Brain (organoid and tissue), 16 donors: ENCODE measurements at places on chromosomes 7 and 10. TPM values are rescaled to one million over a fixed set of nuclear protein-coding genes. Genes with fewer than 3 reads are reported as not detected.

- no peak for DNase-seq
Measured at GRCh38 chr7:132622081-132622480, 45.8 kb upstream of the PLXNA4 start.

GRCh38 chr7:145134377-145134776 lies 298.5 kb upstream of the TPK1 start:
- DNase-seq, result no peak

GRCh38 chr10:118007773-118008172 lies 39.0 kb downstream of the RAB11FIP2 start:
- DNase-seq, result no peak

GRCh38 chr10:111875725-111876124 lies 307.8 kb downstream of the GPAM start:
- DNase-seq, result no peak

GRCh38 chr7:81430761-81431160 lies 339.1 kb downstream of the HGF start:
- DNase-seq, result no peak

DNA sequence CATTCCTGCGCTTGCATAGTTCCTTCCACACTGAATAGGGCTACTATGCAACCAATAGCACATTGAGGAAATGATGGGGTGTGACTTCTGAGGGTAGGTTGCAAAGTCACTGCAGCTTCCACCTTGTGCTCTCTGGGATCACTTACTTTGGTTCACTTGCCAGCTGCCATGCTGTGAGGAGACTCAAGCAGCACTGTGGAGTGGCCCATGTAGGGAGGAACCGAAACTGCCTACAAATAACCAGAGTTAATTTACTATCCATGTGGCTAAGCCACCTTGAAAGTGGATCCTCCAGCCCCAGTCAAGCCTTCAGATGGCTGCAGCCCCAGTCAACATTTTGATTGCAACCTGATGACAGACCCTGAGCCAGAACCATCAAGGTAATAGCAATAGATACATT lies 64.3 kb downstream of the FAM204A start:
- no peak for DNase-seq

GRCh38 chr10:96292971-96293920 lies 11.0 kb upstream of the DNTT start:
- peak; percentile 54 for DNase-seq

DNA sequence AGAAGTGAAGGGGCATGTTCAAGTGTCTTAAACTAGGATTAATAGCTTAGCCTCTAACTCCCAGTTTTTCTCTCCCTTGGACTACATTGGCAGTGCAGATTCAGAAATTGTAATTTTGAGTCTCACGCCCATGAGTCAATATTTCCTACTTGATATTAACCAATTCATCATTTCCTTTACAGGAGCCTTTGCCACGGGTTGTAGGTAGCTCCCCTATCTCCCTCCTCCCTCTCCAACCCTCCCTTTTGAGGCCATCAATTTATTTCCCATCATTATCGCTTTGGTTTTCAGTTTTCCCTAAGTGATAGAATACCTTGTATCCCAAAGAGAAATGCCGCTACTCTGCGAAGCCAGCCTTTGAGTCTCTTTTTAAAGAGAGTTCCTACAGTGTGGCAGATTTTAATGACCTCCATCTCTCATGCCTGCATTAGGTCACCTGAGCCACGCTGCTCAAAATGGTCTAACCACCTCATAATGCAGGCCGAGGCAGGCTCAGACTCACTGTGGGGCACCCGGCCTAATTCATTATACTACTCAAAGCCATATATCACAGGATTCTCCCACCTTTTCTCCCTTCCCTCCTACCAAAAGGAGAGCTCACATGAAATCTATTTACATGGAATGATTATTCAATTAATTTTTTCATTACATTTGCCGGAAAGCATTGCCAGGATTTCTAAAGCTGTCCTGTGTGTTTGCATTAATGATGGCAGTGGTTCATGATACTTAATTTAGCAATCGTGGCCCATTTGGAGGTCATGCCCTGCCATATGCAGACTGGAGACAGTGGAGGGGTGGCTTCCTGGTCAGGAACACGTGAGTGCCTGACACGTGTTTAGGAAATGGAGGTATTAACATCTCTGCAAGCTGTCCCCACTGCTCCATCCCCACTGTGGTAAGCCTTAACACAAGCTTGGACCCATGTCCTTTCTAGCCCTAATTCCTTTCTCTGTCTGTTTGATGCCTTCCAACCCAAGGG lies 448.2 kb upstream of the AUTS2 start:
- DNase-seq, result peak; percentile 47

- no peak for DNase-seq
Measured at GRCh38 chr10:7264313-7264756, 146.5 kb downstream of the SFMBT2 start.

GRCh38 chr10:114396464-114396863 lies 7.8 kb downstream of the AFAP1L2 start:
- DNase-seq, result no peak

GRCh38 chr10:133308421-133309099 lies at the start of the genes TUBGCP2 and ZNF511:
Gene TUBGCP2, minus strand, starts transcription at chr10:133308872. Its CDS starts 5,931 bp downstream, at chr10:133302941.
Gene ZNF511, plus strand, starts transcription at chr10:133308914. Its CDS starts 30 bp downstream, at chr10:133308944.
- DNase-seq, result peak; percentile 89

DNA sequence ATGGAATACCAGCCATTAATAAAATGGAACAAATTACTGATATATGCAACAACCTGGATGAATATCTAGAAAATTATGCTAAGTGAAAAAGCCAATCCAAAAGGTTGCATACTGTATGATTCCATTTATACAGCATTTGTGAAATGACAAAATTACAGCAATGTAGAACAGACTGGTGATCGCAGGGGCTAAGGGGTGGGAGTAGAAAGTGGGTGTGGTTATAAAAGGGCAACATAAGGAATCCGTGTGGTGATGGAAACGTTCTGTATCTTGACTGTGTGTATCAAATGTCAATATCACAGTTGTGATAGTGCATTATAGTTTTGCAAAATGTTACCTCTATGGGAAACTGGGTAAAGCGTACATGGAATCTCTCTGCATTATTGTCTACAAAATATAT lies 15.0 kb downstream of the CEP41 start:
- DNase-seq, result no peak

DNA sequence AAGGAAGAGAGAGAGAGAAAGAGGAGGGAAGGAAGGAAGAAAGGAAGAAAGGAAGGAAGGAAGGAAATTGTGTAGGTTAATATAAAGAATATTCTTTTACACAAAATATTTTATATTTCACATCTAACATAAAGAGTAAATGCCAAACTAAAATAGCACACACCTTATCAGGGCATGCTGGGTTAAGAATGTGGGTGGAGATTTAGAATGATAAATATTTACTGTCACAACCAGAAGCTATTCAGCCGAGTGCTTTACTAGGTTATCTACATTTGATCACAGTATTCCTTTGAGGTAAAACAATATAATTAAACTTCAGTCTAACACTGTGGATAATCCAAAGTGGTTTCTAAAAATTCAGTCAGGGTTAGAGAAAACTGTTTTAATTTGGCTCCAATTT lies 103.3 kb downstream of the SEMA3A start:
- DNase-seq, result no peak

DNA sequence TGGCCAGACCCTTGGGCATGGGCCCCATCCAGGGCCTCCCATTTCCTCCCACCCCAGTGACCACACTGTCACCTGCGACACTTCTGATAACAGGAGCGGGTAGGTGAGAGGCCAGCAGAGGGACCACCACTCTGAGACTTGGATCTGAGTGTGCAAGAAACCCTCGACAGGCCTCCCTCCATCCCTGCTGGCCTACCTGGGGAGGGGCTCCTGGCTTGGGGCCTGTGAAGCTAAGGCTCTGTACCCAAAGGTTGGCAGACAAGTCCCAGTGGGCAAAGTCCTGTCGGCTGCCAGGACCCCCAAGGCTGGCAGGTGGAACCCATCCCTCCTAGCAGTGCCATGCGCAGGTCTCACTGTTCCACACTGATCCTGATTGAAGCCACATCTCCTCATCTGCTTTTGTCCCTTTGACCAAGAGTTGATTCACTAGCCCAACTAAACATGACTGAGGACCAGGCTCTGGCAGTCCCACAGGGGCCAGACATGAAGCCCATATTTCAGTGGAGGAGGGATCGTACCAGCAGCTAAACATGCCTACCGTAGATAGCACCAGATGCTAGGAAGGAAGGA lies 1.2 kb upstream of the PGAM2 start:
- DNase-seq, result no peak

- DNase-seq, result no peak
Measured at GRCh38 chr10:118980135-118980865, 49.2 kb upstream of the NANOS1 start.

GRCh38 chr7:54615537-54615936 lies 73.4 kb downstream of the VSTM2A start:
- DNase-seq, result no peak

DNA sequence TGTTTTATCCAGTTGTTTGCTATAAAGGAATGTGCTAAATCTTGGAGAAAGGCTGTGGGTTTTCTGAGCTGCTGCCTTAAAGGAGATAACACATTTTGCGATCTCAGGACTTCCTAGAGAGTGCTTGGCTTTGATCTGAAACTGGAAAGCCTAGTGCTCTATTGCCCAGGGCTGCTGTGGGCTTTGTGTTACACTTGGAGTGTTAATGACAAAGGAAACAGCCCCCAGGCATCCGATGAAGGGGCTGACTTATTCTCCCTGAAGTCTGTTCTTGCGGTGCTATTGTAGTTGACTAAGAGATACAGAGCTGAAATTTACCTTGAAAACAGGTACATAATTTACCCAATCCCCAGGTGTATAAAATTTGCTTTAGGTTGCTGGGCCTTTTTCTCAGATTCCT lies 74.5 kb downstream of the SND1 start:
- no peak for DNase-seq

GRCh38 chr10:123507298-123507697 lies 158.9 kb upstream of the GPR26 start:
- DNase-seq, result no peak

DNA sequence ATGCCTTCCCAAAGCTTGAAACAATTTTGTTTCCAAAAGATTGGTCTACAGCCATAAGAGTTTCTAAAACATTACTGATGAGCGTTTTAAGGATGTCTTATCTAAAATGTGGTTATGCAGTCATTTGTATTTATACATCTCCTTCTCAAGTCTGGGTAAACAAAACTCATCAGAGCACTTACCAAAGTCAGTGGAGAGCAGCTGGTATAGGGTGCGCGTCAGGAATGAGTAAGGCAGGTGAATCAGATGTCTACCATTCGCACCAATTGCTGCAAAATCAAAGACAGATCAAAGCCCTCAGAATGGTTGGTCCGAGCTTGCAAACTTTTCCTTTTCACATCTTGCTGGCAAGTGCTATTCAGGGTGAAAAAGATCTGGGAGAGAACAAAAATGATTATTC lies 65.6 kb upstream of the FAM171A1 start:
- DNase-seq, result no peak

GRCh38 chr10:113438652-113439051 lies 114.2 kb upstream of the HABP2 start:
- DNase-seq, result no peak

DNA sequence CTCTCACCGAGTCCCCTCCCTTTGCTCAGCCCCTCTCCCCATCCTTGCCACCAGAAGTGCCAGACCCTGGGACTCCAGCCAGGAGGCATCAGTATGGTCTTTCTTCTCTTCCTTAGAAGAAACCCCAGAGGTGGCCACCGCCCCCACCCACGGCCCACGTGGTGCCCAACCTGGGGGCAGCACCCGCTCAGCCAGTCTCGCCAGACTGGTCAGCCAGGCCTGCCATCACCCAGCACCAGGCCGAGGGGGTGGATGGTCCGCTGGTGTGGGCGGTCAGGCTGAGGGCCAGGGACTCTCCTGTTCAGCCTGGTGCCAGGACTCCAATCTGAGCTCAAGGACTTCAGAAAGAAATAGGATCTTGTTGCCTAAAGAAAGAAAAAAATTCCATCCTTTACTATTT lies 5.8 kb upstream of the CLDN4 start:
- DNase-seq, result no peak

DNA sequence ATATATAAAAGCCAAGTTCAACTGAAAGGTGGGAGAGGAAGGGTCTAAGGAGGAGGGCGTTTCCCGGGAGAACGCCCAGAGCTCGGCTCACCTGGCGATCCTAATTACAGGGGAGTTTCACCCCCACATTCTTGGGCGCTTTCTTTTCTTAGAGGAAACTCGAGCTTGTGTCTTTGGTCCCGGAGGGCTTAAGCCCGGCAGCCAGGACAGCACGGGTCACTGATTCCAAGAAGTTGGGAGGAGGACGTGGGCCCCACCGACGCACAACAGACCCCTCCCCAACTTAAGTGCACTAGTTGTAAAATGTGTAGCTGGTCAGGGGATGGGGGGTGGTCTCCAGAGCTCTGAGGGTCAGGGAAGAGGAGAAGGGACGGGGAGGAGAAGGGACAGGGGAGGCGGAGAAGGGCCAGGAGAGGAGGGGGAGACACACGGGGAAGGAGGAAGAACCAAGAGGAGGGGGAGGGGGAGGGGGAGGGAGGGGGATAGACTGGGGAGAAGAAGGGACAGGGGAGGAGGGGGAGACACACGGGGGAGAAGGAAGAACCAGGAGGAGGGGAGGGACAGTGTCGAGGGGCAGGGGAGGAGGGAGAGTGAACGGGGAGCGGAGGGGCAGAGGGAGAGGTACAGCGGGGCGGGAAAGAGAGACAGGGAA lies 874 bp downstream of the BAIAP2L1 start:
- DNase-seq, result no peak

DNA sequence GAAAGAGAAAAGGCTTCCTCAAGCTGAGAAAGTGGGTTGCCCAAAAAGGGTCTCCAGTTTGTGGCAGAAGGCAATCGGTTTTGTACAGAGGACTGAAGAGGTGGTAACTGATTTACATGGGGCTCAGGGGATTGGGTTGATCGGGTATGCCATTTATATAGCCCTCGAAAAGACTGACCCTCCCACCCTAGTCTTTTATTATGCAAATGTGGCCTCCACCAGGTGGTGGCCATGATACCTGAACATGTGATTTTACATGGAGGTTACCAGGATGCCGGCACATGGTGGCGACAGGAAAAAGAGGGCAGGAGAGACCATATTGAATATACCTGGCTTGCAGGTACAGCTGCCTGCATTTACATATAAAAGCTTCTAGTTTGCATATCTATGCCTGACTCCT lies 36.7 kb downstream of the ATE1 start:
- no peak for DNase-seq

GRCh38 chr10:126104767-126105166 lies 208.4 kb downstream of the FANK1 start:
- no peak for DNase-seq

DNA sequence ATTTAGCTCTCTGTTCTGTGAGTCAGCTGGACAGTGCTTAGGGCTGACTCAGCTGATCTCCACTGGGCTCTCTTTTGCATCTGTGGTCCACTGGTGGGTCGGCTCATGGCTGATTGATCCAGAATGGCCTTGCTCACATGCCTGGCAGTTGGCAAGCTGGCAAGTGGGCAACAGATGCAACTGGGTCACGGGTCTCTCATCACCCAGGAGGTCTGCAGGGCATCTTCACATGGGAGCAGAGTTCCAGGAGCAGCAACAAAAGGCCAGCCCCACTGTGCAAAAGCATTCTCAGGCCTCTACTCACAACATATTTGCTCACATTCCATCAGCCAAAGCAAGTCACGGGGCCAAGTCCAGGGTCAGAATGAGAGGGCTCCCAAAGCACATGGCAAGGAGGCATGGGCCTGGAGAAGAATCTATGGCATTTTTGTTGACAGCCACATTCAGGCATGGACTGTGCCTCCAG lies 98.8 kb downstream of the OAT start:
- DNase-seq, result no peak

- no peak for DNase-seq
Measured at GRCh38 chr7:6380310-6381095, 67.3 kb downstream of the DAGLB start.

FAM20C gene
- polyA plus RNA-seq, result 20.8 TPM

PAPOLB gene
- polyA plus RNA-seq, result not detected

EGR2 gene
- polyA plus RNA-seq, result 0.54 TPM

ENO4 gene
- polyA plus RNA-seq, result 0.41 TPM

PNLIPRP3 gene
- not detected for polyA plus RNA-seq

ERVW-1 gene
- polyA plus RNA-seq, result not detected

ANLN gene
- 29.6 TPM for polyA plus RNA-seq

CYP3A4 gene
- polyA plus RNA-seq, result not detected

CHST3 gene
- 11.4 TPM for polyA plus RNA-seq

IL2RA gene
- polyA plus RNA-seq, result 1.3 TPM

CADPS2 gene
- 27.2 TPM for polyA plus RNA-seq
